ENCODE measurements at places on chromosomes 3 and 15.
A peak's percentile ranks its signal among the peaks of the same experiment; 100 is the strongest.

DNA sequence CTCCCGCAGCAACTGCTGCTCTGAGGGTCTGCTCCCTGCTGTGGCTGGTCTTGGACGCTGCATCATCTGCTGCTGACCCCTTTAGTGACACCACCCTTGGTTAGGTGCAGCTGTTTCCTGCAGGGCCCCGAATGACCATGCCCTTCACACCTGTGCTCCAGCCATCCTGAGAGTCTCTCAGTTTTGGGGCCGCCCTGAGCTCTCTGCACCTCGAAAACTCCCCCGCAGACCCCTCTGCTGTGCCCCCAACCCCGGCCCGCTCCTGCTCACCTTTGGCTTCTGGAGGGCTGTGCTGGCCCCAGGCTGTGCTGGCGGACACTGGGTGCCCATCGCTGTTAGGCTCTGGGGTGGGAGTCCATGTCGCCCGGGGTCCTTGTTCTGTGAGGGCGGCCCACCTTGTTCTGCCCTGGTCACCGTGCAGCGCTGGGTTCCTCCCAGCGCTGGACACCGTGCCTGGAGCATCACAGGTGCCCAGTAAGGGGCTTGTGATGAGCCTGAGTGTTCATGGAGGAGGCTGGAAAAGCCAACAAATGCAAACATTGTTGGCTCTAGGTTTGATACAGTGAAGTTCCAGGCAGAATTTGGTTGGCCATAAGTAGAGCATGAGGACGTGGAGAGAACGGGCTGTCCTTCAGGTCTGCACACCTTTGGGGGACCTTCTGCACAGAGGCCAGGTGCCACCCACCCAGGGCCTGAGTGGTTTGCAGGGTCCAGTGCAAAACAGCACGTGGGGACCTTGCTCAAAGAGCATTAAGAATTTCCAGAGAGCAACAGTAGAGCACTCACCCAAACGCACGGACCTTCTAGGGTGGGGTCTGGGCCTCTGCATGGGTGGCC, 12.3 kb downstream of the ABTB1 start:
- no peak for DNase-seq

GRCh38 chr15:63041974-63042876, at the start of gene TPM1:
Gene TPM1, plus strand, starts transcription at chr15:63042747. Its CDS starts 83 bp downstream, at chr15:63042830.
- DNase-seq = no peak

GRCh38 chr3:138569090-138569489, 25.0 kb downstream of the CEP70 start:
- no peak for DNase-seq

DNA sequence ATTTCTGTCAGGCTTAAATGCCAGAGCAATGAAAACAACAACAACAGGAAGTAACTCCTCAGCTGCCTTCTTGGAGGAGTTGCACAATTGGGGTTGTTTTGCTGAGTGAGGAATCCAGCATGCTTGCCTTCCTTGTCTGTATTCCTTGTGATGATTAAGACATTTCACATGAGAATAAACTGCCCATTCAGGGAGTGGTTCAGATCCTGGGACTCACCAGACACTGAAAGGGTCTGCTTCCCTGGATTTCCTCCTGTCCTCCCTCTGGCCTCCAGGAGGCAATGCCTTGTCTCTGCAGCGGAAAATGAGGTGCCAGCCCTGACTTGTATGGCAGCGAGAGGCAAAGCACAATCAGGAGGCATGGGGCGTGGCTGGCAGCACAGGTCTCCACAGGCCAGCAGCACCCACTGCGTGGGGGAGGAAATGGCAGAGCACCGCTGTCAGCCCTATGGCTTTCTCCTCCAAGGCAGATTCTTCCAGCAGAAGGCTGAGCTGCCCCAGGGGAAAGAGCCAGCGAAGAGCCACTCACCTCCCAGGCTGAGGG, 41.5 kb downstream of the RBP2 start:
- no peak for DNase-seq

DNA sequence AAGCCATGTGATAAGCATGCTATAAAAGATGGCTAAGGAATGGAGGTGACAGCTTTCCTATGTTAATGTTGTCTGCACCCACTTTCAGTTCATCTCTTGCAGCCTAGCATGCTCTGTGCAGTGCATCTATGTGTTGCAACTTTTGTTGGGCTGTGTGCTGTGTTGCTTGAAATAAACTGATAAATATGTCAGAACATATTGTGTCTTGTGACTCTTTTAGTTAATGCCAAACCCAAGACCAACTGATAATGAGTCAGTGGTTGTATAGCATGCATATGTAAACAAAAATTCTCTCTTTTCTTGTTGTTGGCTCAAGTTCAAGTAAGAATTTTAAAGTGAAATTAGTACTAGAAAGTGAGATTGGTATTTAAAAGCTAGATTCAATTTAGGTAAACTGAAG, 37.0 kb upstream of the SCN10A start:
- no peak for DNase-seq

DNA sequence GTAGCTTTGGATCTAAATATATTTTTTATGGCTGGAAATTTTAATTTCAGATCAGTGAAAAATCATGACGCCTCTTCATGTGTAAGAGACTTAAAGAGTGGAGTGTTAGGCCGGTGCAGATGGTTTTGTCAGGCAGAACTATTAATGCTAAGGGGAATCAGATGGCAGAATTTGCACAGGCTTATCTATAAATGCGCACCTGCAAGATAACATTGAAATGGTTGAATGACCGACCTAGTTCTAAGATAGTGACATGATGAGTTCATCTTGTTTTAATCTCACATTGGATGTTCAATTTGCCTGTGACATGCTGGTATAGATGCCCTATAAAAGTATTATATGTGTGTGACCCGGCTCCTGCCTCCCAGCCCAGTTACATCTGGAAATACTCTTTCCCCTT, 340.6 kb downstream of the FEZF2 start:
- no peak for DNase-seq

DNA sequence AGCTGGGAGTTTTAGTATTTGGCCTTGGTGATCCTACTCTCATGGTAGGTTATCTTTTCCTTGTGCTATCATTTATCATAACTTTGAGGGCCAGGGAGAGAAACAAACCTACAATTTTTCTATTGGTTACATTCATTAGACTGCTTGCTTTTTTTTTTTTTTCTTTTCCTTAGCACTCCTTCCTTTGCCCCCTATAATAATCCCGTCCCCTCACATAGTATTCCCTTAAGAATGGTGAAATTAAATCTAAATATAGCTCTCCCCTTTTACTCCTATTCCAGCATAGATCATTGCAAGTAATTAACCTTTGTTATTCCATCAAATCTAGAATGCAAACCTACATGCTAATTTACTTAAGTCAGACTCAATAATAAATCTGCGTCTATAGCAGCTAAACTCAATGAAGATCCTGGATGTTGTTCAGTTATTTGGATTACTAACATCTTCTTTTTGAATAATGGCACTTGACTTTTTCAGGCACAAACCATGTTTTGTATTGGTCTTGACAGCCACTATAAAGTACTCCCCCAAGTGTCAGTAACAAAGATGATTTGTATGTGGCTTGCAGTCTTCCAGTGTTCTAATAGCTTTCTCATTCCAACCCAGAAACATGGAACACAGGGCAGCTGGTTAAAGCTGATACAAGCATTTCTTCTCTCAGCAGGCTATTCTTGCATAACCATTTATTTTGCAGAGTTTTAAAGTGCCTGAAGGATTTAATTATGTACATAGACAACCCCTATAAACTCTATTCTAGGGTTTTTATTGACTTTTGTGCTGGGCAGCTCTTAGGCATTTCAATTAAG, 420.6 kb downstream of the MECOM start:
- DNase-seq = no peak

DNA sequence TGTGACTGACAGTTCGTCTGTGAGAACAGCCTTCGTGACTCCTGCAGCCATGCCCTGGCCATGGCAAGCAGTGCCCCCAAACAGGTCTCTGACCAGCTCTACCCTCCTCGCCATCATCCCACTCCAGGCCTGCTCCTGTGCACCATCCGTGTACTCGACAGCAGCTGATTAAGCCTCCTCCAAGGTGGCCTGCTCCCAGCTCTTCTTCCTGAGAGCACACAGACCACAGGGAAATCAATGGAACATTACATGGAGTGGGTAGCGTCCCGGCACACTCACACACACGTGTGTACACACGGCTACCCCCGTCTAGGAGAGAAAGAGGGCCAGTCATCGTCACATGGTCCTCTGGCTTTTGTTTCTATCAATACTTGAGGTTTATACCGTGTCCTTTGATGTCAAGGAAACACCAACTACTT, 21.1 kb downstream of the ANXA2 start:
- DNase-seq = no peak

DNA sequence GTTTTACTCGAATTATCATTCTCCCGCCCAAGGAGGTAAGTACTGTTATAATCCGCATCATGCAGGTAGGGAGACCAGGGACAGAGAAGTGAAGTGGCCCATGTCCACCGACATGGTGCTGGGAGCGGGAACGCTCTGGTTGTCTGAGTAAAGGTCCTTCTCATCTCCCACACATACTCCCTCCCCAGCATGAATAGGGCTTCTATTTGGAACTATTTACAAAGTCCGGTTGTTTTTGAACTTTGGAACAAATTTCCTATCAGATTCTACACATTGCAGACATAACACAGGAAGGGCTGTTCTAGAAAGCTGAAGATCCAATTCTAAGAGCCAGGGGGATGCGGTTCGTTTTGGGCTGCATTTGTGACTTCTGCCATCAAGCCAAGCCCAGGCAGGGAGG, 94.8 kb upstream of the TLE3 start:
- no peak for DNase-seq

DNA sequence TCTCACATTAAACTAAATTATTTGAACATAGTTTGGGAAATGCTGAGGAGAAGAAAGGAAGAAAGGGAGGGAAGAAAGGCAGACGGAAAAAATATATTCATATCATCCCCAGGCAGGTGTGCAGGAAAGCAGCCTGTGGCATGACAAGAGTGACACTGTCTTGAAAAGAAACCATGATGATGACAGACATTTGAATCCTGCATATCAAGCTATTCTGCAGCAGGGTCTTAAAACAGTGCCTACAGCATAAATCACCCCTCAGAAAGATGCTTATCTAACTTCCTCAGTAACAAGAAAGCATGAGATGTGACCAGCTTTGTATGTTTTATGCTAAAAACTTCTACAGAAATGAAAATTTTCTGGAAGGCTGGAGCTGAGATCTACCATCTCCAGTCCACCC, 144.5 kb upstream of the GRM7 start:
- no peak for DNase-seq

- DNase-seq = no peak
These were observed 8.7 kb upstream of the P2RY12 start for GRCh38 chr3:151393146-151393830.

- DNase-seq = no peak
These were observed 32.9 kb upstream of the SEC13 start for GRCh38 chr3:10353661-10354360.

DNA sequence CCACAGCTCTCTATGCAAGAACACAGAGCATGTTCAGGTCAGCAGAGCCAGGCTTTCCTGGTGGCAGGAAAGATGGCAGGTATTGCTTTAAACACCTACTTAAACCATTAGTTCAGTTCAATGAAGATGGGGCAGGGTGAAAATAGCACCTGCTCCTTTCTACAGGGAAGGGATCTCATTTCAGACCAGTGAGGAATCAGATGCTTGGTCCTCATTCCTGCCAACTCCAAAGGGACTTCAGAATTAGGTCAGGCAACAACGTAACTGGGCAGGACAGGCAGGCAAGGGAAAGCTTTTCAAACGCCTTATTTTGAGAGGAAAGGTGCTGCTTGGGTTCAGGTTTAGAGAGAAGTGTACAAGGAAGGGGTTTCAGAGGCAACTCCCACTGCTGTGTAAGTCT, 12.6 kb upstream of the RPS17 start:
- DNase-seq = no peak

DNA sequence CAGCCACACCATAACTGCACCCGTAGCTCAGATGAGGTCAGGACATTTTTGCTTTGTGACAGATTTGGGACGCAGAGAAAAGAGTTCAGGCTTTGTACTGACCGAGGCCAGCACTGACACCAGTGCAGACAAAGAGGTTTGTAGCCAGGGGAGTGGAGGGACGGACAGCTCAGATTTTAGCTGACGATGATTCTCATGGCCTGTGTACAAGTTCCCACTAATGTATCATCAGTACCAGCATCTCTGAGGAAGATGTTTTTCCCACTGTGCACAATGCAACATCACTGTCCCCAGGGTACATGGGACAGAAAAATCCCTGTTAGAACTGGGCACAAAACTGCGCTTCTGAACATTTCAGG, 112.7 kb downstream of the SLCO3A1 start:
- no peak for DNase-seq

GRCh38 chr3:155026999-155027591, 53.0 kb upstream of the MME start:
- no peak for DNase-seq

- DNase-seq = no peak
These were observed 141.6 kb upstream of the SLC2A2 start for GRCh38 chr3:171168086-171168485.

- no peak for DNase-seq
These were observed 889 bp upstream of the LRRIQ4 start for GRCh38 chr3:169811631-169812331.

- peak; percentile 24 for DNase-seq
These were observed 18.0 kb upstream of the DNAJC13 start for GRCh38 chr3:132399054-132399929.

- no peak for DNase-seq
These were observed 49.3 kb downstream of the HES1 start for GRCh38 chr3:194185221-194185620.

- DNase-seq = no peak
These were observed 1.9 kb downstream of the SNRPA1 start for GRCh38 chr15:101293122-101293521.

GRCh38 chr15:92904722-92905571, 4.8 kb downstream of the CHD2 start:
- DNase-seq = no peak

DNA sequence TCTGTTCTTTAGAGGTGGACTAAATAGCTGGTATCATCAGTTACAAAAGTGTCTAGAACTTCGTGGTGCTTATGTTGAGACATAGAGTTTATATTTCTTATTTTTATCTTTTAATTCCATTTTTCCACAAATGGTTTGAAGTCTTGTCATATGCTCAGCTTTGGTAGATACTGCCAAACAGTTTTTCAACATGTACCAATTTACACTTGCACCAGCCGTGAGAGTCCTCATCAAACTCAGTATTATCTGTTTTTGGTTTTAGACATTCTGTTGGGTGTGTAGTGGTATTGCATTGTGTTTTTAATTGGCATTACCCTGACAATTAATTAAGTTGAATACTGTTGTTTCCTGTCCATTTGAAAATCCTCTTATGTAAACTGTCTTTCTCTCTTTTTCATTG, 16.7 kb downstream of the ISLR2 start:
- no peak for DNase-seq

DNA sequence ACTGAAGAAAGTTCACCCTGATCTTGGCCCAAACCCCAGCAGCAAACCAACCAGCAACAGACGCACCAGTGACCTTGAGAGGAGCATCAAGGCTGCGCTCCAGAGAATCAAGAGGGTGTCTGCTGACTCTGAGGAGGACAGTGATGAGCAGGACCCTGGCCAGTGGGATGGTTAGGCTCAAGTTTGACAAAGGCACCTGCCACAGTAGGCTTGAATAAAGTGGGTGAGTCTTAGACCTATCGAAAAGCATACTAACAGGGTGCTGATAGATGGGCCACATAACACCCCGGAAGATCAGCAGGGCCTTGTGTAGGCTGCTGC, 23.9 kb downstream of the WHAMM start:
- no peak for DNase-seq

GRCh38 chr3:60456180-60456579, 795.1 kb downstream of the FHIT start:
- DNase-seq = no peak

- no peak for DNase-seq
These were observed 24.3 kb upstream of the ATP8B4 start for GRCh38 chr15:50143255-50143860.
